Fibroblast of skin of left biceps (primary cell): ENCODE measurements at places on chromosomes 3 and 15.

GRCh38 chr15:58571491-58571890, 139.7 kb downstream of the LIPC start:
- no peak for DNase-seq

GRCh38 chr3:58293516-58293915, 12.5 kb upstream of the RPP14 start:
- no peak for DNase-seq

DNA sequence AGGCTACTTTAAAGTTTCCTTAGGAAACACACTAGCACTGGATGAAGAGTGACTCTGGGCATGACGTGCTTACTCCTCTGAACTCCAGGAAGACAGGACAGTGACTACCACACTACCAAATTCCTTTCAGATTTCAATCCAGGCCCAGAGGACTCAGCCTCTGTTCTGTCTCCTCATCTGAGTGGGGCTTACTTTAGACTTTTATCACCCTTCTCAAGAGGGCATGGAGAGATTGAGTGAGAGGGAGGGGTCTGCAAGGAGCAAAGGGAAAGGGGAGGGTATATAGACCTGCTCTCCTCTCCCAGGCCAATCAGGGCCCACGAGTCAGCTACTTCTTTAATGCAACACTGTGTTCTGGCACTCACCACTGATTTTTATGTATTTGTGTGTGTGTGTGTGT, 29.4 kb upstream of the RSL24D1 start:
- DNase-seq, result no peak

- DNase-seq, result no peak
These were observed 28.1 kb upstream of the VEPH1 start for GRCh38 chr3:157531301-157531660.

DNA sequence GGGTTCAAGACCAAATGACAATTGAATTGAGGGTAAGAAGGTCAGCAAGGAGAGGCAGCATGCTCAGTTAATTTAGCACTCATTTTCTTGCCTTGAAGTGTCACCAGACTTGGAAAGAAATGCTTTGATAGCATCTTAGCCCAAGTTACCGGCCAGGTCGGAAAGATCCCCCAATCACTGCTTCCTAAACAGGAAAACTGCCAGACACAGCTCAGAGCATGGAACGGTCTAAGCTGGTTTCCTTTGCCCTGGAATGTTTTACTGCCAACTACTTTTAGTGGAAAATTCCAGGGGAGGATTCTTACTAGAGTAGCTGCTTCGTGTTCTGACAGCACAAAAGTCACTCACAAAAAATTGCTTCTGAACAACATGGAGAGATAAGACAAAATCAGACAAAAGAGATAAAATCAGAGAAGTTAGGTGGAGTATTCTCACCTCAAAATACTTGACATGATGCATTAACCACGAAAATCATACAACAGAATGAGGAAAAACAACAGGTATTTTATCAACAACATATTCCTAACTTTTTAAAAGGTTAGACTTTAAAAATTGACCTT, 65.5 kb downstream of the CCR4 start:
- no peak for DNase-seq

DNA sequence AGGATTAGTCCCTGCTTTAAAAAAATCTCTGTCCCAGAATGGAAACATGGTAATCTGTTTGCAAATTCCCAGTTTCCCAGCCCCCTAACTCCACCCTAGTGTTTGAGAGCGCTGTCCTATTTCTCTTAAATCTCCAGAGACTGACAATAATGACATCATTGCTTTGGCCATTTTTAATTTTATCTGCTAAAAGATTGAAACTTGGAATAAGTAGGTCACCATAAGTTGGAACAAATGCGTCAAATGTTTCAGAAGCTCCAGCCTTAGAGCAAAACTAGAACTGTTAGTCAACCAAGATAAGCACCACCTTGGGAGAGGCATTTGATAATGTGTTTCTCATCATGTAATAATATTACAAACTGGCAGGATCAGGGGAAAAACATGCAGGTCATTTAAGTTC, 25.7 kb upstream of the MB21D2 start:
- no peak for DNase-seq

DNA sequence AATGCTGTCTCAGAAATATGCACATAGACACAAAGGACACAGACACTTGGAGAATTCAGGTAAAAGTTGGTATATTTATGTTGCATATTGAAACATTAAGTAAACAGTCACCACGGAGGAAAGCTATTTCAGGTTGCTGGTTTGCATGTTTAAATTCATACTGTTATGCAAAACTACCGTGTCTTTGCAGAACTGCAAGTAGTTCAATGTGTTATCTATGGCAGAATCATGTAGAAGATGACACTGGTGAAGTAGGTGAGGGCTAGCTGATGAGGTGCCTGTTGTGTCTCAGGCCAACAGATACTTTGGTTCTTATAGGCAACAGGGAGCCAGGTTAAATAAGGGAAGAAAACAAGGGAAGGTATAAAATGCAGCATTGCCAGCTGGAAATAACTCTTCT, 511.3 kb downstream of the DIPK2A start:
- no peak for DNase-seq

GRCh38 chr3:149474250-149474817, at the start of gene TM4SF4:
TM4SF4 (plus strand) TSS chr3:149474697; CDS start chr3:149474878, 181 bp downstream.
- DNase-seq, result no peak

GRCh38 chr3:174325834-174326700, 533.1 kb upstream of the NAALADL2 start:
- DNase-seq, result peak; percentile 81

- DNase-seq, result no peak
These were observed 115.8 kb downstream of the SRGAP3 start for GRCh38 chr3:9133656-9134055.

GRCh38 chr3:46906471-46907058, 29.0 kb downstream of the PTH1R start:
- DNase-seq, result no peak

- DNase-seq, result no peak
These were observed 76.6 kb upstream of the DLG1 start for GRCh38 chr3:197375001-197375441.

GRCh38 chr3:158098309-158098639, 7.9 kb downstream of the SHOX2 start:
- no peak for DNase-seq

DNA sequence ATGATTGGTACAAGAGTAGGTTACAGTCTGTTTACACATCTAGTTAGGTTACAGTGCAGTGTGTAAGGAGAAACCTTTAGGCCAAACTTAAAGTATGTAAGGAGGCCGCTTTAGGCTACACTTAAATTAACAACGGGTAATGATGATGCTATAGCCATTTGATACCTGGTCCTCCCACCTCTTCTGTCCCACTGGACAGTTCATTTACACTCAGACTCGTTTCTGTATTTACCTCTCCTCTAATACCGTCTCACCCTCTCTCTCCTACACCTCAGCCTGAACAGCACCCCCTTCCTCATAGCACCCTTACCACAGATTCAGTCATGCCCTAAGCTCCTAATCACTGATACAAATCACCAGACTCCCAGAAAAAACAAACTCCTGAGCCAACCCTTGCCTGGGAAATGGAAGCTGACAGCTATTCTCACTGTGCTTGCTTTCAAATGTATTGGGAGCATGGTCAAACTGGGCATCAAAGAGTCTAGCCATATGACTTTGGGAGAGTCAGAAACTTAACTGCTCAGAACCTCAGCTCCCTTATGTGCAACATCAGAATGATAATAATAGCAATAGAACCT, 241.3 kb upstream of the SETMAR start:
- DNase-seq, result no peak

GRCh38 chr3:189739378-189739777, 108.2 kb downstream of the TP63 start:
- no peak for DNase-seq

- no peak for DNase-seq
These were observed 23.6 kb downstream of the VGLL4 start for GRCh38 chr3:11619946-11620652.

- no peak for DNase-seq
These were observed 62.8 kb upstream of the C3orf80 start for GRCh38 chr3:160162440-160162839.

DNA sequence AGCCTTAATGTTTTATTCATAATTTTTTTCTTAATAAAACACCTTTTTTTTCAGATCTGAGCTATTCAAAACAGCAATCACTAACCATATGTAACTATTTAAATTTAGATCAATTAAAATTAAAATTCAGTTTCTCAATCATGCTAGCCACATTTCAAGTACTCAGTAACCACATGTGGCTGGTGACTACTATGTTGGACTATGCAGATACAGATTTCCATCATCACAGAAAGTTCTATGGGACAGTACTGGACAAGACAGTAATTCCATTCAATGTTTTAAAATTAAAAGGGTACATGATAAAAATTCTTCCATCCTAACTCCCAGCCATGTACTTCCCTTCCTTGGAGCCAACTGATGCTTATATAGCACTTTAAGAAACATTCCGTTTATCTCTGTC, 119.3 kb downstream of the GLDN start:
- DNase-seq, result peak; percentile 9

GRCh38 chr3:126015075-126015474, 46.1 kb downstream of the ROPN1B start:
- no peak for DNase-seq

DNA sequence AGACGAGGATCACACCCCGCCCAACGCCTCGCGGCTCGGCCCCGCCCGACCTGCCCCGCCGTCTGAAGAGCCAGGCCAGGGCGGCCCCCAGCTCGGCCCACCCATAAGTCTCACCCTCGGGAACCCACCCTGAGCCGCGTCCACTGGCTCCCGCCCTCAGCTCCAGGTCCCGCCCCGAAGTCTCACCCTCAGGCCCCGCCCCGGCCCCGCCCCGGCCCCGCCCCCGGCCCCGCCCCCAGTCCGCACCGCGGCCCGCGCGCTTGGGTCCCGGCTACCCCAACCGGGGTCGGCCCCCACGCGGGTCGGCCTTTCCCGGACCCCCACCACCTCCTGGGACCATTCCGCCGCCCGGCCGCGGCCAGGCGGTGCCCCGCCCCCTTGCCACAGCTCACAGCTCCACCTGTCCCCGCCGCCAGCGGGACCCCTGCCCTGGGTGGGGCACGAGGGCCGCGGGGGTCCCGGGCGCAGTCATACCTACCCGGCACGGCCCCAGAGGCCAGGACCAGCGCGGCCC, 489 bp downstream of the CSPG5 start:
- no peak for DNase-seq

DNA sequence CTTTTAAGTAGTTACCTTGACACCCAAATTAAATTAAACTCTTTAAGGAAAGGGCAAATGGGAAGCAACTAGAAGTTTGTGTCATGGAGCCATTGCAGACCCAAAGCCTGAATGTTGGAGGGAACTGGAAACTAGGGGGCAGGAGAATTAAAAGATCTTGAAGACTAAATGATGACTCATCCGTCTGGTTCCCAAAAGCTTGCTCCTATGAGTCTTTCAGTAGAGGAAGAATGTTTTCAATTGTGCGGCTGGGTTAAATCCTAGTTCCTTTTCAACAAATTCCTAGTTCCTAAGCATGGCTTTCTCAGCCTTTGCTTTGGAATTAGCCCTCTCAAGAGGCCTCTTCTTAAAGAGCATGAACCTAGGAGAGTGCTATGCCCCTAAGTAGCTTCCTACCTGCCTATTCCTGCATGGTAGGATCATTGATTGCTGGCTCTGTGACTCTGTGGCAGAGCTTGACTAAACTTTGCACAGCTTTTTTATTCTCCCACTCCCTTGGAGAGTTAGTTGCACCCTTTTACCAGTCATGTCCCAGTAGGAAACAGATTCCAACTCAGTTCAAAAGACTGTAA, 17.7 kb downstream of the CLEC3B start:
- DNase-seq, result peak; percentile 80

DNA sequence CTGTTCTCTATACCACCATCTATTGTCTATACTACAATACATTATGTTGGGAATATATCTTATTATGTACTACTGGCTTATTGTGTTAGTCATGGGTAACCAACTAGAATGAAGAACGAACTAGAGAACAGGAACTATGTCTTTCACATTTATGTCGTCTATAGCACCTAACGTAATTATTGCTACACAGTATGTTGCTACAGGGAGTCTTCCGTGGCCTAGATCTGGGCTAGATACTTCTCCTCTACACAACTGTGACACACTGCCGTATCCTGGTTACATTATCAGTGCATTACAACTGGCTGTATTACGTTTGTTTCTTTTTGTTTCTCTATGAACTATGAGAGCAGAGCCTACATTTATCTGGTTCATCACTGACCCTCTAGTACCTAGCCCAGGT, 34.0 kb downstream of the SCG5 start:
- no peak for DNase-seq

GRCh38 chr3:23756206-23756840, 49.4 kb upstream of the UBE2E1 start:
- no peak for DNase-seq

- no peak for DNase-seq
These were observed 3.2 kb downstream of the XYLB start for GRCh38 chr3:38349684-38350359.

GRCh38 chr3:67460841-67461510, 193.4 kb downstream of the SUCLG2 start:
- no peak for DNase-seq

GRCh38 chr3:122247825-122248185, 64.3 kb downstream of the CASR start:
- DNase-seq, result peak; percentile 26

DNA sequence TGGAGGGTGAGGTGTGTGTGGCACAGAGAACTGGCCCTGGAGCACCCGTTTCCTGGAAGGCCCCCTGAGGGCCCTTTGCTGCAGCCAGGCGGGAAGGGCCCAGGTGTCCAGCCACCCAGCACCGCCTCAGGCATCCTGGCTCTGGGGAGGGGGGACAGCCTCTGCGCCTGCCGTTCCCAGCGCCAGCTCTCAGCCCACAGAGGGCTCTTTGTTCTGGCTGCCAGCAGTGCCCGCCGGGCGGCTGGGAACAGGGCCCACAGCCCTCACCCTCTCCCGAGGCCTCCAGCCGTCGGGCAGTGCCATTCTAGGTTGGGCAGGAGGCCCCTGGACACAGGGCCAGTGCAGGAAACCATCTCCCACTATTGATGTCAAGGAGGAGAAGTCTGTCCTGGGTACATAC, 8.3 kb downstream of the SLC38A3 start:
- DNase-seq, result no peak

DNA sequence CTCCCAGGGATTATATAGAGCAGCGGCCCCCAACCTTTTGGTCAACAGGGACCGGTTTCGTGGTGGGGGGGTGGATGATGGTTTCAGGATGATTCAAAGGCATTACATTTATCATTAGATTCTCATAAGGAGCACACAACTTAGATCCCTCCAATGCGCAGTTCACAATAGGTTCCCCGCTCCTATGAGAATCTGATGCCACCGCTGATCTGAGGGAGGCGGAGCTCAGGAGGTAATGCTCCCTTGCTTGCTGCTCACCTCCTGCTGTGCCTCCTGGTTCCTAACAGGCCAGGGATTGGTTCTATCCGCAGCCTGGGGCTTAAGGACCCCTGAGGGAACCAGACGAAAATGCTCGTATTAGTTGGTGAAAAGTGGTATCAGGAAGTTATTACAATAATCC, 1.3 kb upstream of the HACD2 start:
- no peak for DNase-seq

DNA sequence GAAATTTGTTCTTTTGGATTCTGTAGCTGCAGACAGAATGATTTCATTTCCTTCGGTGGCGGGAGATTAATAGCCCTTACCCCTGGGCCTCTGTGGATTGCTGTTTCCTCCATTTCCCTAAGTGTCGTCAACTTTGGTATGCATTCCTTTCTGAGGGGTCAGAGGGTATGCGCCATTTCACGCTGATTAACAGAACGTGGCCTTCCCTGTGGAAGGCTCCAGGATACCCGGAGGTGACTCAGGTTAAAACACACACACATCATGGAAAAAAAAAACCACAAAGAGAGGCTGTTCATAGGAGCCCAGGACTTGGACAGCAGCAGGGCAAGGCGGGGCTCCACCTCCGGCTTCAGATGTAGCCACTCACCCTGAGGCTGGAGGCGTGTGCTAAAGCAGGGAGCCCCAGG, 51.9 kb downstream of the EPHB1 start:
- no peak for DNase-seq

GRCh38 chr3:194748225-194748624, 62.5 kb downstream of the FAM43A start:
- DNase-seq, result no peak
